ENCODE measurements at places on chromosomes 4 and X.

DNA sequence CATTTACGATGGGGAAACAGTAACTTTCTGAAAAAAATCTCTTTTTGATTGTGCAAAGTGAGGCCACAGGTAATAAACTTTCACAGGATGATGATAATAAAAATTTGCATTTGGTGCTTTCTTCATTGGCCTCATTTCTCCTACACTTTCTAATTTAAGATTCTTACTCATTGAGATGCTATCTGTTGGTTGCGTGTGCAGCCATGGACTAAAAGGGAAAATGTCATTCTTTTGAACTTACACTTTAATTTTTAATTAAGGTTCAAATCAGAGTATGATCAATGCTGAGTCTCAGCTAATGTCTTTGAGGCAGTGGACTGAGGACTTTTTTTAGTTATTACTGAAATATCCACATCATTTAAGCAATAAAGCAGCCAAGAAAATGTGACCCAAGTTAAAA is 87.6 kb downstream of the SEL1L3 start:
- no peak for DNase-seq

DNA sequence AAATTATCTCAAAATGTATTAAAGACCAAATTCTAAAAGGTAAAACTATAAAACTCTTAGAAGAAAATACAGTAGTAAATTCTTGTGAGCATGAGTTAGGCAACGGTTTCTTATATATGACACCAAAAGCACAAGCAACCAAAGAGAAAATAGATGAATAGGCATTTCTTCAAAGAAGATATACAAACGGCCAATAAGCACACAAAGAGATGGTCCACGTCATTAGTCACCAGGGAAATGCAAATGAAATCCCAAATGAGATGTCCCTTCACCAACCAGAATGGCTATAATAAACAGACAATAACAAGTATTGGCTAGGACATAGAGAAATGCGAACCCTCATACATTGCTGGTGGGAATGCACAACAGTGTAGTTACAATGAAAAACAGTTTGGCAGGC is 44.6 kb downstream of the RAB33A start:
- no peak for DNase-seq

DNA sequence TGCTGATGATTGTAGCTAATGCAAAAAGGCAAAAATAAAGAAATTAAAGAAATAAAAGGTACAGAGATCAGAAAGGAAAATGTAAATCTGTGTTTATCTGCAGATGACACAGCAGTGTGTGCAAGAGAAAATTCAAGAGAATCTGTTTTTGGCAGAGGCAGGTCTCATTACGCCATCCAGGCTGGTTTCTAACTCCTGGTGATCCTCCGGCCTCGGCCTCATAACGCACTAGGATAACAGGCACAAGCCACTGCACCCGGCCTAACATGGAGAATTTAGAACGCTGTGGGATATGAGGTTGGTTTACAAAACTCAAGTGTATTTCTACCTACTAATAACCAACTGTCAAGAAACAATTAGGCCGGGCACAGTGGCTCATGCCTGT is 29.4 kb downstream of the CTBP1 start:
- no peak for DNase-seq

DNA sequence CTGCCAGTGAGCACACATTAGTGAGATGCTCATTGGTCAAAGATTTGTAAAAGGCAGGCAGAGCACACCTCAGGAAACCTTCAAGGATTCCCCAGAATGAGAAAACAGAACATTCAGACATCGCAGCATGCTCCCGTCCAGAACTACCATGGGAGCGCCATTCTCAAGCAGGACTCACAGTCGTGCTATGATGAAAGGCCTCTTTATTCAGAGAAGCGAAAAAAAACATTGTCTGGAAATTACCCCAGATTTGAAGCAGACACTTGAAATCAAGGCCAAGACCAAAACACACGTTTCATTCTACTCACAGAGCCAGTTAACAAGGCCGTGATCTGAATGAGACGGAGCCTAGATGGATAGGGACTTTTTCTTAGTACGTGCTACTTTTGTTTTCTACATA is 961.8 kb upstream of the TENM3 start:
- DNase-seq, result no peak

- no peak for DNase-seq
Measured at GRCh38 chr4:102554482-102554881, 53.3 kb downstream of the NFKB1 start.

GRCh38 chr4:47553329-47554125 is 68.5 kb downstream of the ATP10D start:
- DNase-seq, result no peak

GRCh38 chr4:138672393-138672976 is 343.1 kb upstream of the NOCT start:
- no peak for DNase-seq

- no peak for DNase-seq
Measured at GRCh38 chr4:116501954-116502353, 583.4 kb downstream of the TRAM1L1 start.

DNA sequence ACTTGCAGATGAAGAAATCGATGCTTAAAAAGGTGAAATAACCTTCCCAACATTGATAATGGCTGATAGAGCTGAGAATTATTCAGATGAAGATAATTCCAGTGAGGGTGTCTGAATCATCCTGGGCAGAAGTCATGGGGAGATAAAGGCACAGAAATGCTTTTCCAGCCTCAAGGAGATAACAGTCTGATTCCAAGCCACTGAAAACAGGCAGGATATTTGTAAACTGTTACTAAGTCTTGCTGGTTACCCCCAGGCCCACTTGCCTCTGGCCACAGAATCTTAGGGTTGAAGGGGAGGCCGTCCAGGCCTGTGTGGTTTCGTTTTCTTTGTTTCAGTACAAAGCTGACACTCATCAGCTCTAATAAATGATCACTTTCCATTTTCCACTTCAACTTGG is 158.5 kb downstream of the SH3KBP1 start:
- no peak for DNase-seq

DNA sequence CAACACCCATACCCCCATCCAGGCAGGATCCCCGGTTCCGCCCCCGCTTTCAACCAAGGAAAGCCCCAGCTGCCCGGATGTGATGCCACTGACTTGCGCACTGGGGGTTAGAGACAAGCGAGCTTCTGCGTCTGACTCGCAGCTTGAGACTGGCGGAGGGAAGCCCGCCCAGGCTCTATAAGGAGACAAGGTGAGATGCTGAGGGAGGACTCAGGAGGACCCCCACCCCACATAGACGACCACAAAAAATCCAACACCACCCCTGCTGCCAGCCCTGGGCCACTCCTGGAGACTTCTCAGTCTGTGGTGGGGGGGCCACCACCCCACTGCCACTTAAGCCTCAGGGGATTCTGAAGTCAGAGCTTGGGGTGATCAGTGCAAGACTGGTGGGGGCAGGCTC is at the start of gene MAGEA4:
Gene MAGEA4 (plus strand): TSS at position 110 of the 400 bp plus-strand sequence. CDS start 10,776 bp downstream, outside the sequence.
- DNase-seq, result no peak

DNA sequence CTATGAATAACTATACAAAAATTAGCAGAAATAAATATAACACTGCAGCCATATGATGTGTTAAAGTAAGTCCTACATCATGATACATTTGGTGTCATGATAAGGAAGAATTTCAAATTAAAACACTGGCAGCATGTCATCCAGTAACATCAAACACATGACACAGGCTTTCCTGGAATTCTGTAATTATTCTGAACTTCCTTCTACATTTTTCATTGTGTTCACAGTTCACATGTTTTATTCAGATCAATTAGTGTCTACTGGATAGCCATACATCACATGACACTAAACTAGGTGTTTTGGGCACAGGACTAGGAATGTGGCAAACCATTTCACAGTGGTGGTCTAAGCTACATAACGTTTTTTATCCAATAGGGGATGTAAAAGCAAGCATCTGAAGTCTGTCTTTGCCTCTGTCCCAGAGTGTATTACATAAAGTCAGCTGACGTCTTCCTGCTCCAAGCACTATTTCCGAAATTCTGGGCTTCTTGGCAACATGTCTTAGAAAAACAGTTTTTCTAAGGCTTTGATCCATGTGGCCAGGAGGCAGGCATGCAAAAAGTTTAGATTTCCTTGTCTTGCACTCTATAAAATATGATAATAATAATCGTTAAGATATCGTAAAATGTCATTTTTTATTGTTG is 707.9 kb downstream of the CENPC start:
- no peak for DNase-seq

GRCh38 chr4:40055511-40055862 is 1.2 kb upstream of the N4BP2 start:
- no peak for DNase-seq

- no peak for DNase-seq
Measured at GRCh38 chr4:180434131-180434895, 1808.9 kb upstream of the TENM3 start.

DNA sequence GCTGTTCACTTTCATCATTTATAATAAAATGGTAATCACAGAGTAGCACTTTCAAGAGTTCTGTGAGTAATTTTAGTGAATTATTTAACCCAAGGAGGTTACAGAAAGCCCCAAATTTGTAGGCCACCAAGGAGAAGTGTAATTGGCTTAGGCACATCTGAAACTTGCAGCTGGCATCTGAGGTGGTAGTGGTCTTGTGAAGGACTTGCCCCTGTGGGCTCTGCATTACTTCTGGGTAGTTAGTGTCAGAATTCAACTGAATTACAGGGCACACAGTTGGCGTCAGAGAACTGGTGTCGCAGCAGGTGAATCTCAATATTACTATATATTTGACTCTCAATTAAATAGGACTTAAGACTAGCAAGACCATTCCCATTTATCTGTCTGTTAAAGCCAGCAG is 36.9 kb downstream of the GPR174 start:
- no peak for DNase-seq

DNA sequence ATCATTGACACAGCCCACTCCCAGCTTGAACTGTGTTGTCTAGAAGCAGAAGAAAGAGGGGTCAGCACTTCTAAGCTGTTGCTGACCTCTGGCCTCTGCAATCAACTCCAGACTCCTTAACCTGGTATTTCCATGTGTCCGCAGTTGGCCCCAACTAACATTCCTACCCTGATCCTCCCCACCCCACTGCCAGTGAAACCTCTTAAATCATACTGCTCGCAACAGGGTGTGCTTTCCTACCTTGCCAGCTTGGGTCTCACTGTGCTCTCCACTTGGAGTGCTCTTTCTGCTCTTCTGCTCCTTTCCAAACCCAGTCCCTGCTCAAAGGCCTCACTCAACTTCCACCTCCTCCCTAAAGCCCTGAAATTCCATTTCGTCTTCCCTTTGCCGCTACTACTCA is 52.3 kb upstream of the RPS6KA3 start:
- DNase-seq, result no peak

GRCh38 chr4:90597927-90598326 is 470.7 kb downstream of the CCSER1 start:
- DNase-seq, result no peak

- no peak for DNase-seq
Measured at GRCh38 chr4:11623726-11624037, 195.0 kb upstream of the HS3ST1 start.

DNA sequence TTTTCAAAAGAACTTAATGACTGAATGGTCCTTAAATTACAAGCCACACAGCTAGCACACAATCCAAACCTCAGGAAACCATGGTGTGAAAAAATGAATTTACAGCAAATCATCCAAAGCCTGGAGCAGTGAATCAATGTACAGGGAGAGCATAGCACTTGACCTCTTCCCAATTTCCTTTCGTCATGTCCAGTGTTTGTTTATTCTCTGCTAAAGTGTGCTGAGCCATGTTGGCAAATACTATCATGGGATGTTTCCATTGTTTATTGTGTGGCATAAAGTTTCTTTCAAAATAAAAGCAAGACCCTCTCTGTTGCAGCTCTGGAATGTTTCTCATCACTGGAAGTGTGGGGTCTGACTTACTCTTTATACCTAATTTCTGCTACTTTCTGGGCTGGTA is 25.4 kb upstream of the FAM47B start:
- no peak for DNase-seq

DNA sequence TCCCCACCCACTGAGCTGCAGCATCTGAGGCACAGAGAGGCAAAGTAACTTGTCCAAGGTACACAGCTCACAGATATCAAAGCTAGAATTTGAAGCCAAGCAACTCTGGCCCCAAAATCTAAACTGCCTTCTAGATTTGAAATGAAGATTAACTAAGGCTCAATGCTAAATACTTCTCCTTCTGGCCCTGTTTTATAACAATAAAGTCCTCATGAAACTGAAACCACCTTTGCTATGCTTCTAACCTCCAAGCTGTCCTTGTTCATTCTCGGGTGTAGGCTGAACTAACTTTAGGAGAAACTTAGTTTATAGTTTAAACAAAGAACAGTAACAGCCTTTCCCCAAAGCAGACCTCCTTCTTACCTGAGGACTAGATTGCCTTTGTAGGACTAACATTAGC is 93.6 kb downstream of the DCTD start:
- DNase-seq, result no peak

DNA sequence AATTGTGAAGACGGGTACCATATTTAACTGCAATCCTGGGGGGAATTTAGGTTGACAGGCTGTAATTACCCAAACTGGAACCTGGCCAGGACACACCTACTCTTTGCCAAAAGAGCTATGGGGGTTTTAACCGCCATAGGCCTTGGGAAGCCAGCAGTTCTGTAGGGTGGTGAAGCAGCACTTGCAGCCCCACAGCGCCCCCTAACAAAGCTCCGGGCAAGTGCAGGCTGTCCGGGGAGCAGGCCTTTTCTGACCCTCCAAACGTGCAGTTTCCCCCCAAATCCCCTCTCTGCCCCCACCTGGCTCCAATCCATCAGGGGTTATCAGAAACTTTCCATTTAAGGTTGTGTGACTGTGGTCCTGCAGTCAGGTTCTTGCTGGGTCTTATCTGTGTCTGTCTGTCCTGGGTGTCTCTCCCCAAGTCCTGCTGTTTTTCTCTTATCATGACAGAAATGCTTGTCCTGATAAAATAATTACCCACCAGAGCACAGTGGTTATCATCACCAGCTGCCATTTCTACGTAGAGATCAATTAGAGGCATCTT is 350.9 kb downstream of the MID1IP1 start:
- peak; percentile 11 for DNase-seq

- DNase-seq, result no peak
Measured at GRCh38 chr4:118776157-118776954, 59.6 kb downstream of the SEC24D start.

GRCh38 chr4:143095447-143095846 is 89.3 kb upstream of the USP38 start:
- DNase-seq, result no peak

- no peak for DNase-seq
Measured at GRCh38 chr4:59612235-59612634, 1587.9 kb upstream of the ADGRL3 start.

- DNase-seq, result no peak
Measured at GRCh38 chr4:123555233-123555806, 158.7 kb downstream of the SPRY1 start.

DNA sequence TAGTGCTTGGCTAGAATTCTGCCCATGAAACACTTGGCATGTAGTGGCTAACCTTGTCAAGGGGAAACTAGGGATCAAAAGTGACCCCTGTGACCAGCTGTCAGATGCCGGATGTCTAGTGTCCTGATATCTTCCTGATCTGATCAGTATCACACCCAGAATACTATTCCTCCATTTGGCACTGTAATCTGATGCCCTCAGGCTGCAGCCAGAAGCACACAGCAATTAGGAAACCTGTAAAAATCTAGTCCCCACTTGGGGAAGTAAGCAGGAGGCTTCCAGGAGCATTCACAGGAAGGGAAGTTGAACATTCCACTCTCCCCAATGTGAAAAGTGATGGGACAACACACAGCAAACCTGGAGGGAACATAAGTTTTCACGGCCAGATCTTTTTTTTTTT is 125.1 kb downstream of the HS6ST2 start:
- no peak for DNase-seq
